ENCODE measurements at places on chromosomes 3 and 15. TPM values are rescaled to one million over a fixed set of nuclear protein-coding genes. Genes with fewer than 3 reads are reported as not detected.

The KIF23 gene
- 14.0 TPM for total RNA-seq

The DLL4 gene
- 80.4 TPM for total RNA-seq

The CFAP100 gene
- not detected for total RNA-seq

The CTXN2 gene
- not detected for total RNA-seq

The VEPH1 gene
- total RNA-seq, result 210 TPM

The ACSBG1 gene
- total RNA-seq, result not detected

The MESP2 gene
- 0.19 TPM for total RNA-seq

The ZNF662 gene
- 3.2 TPM for total RNA-seq

The TRPM1 gene
- 0.38 TPM for total RNA-seq

The RARB gene
- 4.2 TPM for total RNA-seq

The SLC6A1 gene
- not detected for total RNA-seq

The C2CD4A gene
- 1.2 TPM for total RNA-seq

The COMMD4 gene
- 67.6 TPM for total RNA-seq

Data from vein endothelial cell (primary cell).